Right lobe of liver (tissue), 6 donors: ENCODE measurements at places on chromosomes 12 and 14. TPM values are rescaled to one million over a fixed set of nuclear protein-coding genes. Genes with fewer than 3 reads are reported as not detected.
A peak's percentile ranks its signal among the peaks of the same experiment; 100 is the strongest.

DNA sequence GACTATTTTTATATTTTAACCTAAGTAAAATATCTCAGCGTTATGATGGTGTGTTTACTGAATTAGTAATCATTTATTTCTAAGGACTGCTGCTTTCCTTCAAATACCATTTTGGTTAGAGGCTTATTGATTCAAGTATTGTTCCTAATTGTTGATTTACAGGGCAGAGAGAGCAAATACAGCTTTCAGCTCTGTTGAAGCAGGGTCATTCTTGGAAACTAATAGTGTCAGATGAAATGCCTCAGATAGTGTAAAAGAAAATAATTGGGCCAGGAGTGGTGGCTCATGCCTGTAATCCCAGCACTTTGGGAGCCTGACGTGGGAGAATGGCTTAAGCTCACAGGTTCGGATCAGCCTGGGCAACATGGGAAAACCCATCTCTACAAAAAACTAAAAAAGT, 249.3 kb downstream of the FUT8 start:
- DNase-seq = no peak

- DNase-seq = no peak
These were observed 420.7 kb downstream of the ADAMTS20 start for GRCh38 chr12:43131301-43131700.

- no peak for DNase-seq
These were observed 63.6 kb downstream of the CHST11 start for GRCh38 chr12:104520242-104520900.

DNA sequence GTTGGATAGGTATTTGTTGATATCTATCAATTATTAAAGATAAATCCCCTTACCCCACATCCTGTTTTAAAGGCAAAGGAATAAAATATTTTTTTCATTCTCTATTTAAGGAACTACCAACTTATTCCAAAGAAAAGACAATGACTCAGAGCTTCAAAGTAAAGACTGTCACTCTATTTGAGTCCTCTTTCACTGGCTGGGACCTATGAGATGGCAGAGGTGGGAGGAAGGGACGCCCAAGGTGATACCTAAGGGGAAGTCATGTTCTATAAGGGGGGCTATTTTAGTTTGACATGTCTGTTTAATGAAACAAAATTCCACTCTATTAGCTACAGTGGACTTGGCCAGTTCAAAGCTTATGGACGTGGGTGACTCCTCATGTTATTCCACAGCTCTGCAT, 209.6 kb downstream of the CALM1 start:
- DNase-seq = no peak

GRCh38 chr12:89461649-89462612, 62.7 kb downstream of the GALNT4 start:
- DNase-seq = no peak

DNA sequence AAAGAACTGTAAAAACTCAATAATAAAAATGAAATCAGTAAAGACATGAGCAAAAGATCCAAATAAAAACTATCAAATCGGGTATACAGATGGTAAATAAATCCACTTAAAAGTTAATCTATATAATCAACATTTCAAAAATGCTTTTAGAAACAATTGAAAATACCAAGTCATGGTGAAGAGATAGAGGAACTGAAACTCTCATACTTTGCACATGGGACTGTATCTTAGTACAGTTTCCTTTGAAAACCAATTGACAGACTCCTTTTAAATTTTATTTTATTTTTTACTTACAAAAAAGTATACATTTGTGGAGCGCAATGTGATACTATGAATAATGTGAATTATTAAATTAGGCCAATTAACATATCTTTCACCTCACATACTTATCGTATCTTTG, 98.6 kb upstream of the FAR2 start:
- no peak for DNase-seq

DNA sequence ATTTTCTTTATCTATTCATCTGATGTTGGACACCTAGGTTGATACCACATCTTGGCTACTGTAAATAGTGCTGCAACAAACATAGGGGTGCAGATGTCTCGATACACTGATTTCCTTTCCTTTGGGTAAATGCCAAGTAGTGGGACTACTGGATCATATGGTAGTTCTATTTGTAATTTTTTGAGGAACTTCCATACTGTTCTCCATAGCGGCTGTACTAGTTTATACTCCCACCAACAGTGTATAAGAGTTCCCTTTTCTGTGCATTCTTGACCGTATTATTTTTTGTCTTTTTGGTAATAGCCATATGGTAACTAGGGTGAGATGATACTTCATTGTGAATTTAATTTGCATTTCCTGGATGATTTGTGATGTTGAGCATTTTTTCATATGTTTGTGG, 71.8 kb downstream of the LRP6 start:
- DNase-seq = no peak

DNA sequence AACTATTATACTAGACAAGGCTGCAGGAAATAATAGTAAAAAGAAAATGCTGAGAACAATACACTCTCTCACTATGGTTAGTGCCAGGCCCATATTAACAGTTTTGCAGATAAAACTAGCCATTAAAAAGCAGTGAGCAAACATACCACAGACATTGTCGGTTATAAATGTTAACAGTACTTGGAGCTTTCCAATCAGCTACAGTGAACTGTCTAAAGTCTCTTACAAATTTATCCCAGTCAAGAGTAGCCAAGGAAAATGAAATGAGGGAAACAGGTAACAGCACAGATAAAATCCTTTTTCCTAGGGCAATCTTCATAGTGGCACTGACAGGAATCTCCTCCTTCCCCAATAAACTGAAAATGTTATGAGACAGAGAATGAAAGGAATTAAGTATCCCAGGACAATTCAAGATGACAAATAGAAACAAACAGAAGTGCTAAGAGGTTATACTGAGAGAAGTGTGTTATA, 30.8 kb downstream of the PAWR start:
- DNase-seq = no peak

GRCh38 chr14:70317969-70318634, 41.4 kb downstream of the COX16 start:
- peak; percentile 75 for DNase-seq

GRCh38 chr12:18805516-18806248, 67.8 kb downstream of the CAPZA3 start:
- no peak for DNase-seq

DNA sequence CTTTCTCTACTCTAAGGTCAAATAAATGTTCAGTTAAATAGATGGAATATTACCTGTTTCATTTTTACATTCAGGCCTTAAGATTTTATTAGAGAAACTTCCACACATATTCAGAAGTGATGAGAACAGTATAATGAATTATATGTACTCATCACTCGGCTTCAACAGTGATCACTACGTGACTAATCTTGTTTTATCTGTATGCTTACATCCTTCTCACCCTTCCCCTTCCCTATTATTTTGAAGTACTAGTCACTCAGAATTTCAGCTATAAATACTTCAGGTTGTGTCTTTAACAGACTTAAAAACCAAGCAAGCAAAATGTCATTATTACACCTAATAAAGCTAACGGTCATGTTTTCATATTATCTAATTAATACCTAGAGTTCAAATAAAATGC, 34.9 kb downstream of the ETV6 start:
- DNase-seq = no peak

- DNase-seq = no peak
These were observed 58.5 kb downstream of the ARL6IP4 start for GRCh38 chr12:123038966-123039365.

- DNase-seq = no peak
These were observed 36.5 kb downstream of the CMKLR1 start for GRCh38 chr12:108302403-108303311.

DNA sequence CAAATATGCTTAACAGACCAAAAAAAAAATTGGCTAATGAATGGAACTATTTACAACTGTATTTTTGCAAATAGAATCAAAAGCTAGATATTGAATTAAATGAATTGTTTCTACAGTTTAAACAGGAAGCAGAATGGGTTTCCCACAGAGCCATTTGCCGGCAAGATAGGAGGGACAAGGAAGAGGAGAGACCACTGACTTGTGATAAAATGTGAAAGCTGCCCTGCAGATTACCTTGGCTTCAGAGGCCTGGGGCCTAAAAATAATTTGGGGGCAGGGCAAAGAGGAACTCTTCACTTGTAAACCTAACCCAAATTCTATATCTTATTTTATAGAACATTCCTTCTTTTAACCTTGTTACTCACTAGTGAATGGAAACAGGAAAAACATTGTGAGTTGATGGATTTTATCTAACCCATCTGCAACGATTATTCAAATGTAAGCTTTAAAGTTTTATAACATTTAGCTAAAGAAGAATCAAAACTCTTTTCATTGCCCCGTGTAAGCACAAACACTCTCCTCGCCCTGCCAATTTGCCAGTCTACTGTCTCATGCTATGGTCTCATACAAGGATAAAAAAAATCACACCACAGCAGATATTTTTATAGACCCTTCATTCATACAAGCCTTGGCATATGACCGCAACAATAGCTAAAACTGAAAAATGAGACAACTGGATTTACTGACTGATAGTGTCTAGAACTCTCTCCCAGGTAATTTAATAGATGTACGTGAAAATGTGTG, 49.5 kb upstream of the MDM1 start:
- DNase-seq = no peak

- peak; percentile 72 for DNase-seq
These were observed 1.2 kb upstream of the AMIGO2 start for GRCh38 chr12:47080725-47081502.

DNA sequence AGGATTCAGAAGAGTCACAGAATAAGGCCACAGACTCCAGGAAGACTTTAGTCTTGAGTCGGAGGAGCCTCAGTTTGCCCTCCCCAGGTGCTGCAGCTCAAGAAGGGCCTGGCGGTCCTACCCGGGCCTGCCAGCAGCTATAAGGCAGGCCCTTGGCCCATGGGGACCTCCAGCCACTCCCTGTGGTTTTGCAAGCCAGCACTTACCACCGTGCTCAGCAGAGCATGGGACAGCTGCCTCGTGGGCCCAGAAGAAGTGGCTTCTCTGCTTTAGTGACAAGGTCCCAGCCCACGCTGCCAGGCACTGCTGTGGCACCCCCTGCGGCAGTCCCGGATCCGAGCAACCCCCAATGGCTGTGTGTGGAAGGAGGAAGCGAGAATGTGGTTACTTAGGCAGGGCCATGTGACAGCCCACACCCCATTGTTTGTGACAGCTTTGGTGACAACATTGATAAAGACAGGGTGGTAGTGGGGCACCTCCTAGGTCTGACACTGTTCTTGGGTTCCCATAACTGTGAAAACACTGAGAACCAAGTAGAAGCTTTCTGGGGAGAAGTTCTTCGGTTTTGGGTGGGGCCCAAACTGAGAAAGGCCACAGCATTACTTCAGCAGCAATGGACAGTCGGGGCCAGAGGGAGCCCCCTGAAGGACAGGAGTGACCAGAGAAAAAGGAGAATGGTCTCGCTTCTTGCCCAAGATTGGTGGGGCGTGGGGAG, at the start of gene SELPLG:
Gene SELPLG (minus strand): TSS at position 361 of the 715 bp plus-strand sequence. CDS start 9,587 bp downstream, outside the sequence.
- DNase-seq = peak; percentile 73

- no peak for DNase-seq
These were observed 473.8 kb downstream of the RAD51B start for GRCh38 chr14:68293404-68293803.

DNA sequence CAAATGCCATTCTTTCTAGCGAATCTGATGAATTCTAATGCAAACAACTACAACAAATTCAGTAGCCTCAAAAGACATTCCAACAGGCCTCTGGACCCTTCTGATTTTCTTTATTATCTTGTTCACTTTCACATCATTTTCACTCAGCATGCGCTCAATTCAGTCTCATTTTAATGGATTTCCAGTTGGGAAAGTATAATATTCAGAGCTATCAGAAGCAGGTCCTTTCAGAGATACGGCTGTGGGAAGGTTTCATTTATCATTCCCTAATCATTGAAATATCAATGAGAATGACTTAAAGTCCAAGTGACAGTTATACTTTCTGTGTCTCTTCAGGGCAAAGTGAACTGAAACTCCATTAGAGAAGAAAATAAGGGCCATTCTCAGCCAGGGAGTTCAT, 1083.7 kb upstream of the FLRT2 start:
- DNase-seq = no peak

- DNase-seq = no peak
These were observed 28.3 kb downstream of the DYNC1H1 start for GRCh38 chr14:101992708-101993107.

The ADSS1 gene
- total RNA-seq = 19.0 TPM

The ZBTB1 gene
- total RNA-seq = 16.8 TPM

The MYO1H gene
- total RNA-seq = not detected

The C3AR1 gene
- 2.0 TPM for total RNA-seq

The MYO1A gene
- not detected for total RNA-seq

The SERPINA12 gene
- total RNA-seq = not detected

The FAIM2 gene
- total RNA-seq = not detected
